ENCODE measurements at places on chromosomes 16 and 17. TPM values are rescaled to one million over a fixed set of nuclear protein-coding genes. Genes with fewer than 3 reads are reported as not detected.

NOTUM gene
- 0.35 TPM for total RNA-seq

ZNF469 gene
- total RNA-seq: 1.5 TPM

KRTAP3-2 gene
- total RNA-seq: not detected

PRSS33 gene
- total RNA-seq: 0.15 TPM

KRT36 gene
- total RNA-seq: not detected

ATAD5 gene
- 25.5 TPM for total RNA-seq

FOXK2 gene
- 63.9 TPM for total RNA-seq

ESRP2 gene
- 0.27 TPM for total RNA-seq

AGRP gene
- not detected for total RNA-seq

GPR142 gene
- not detected for total RNA-seq

GUCY2D gene
- not detected for total RNA-seq

FAHD1 gene
- total RNA-seq: 20.9 TPM

SPEM3 gene
- total RNA-seq: not detected

LGALS3BP gene
- total RNA-seq: 9.1 TPM

KRT16 gene
- not detected for total RNA-seq

MSLN gene
- total RNA-seq: not detected

NTN3 gene
- total RNA-seq: not detected

KRT222 gene
- not detected for total RNA-seq

CORO6 gene
- 2.9 TPM for total RNA-seq

IRX5 gene
- not detected for total RNA-seq

PMFBP1 gene
- total RNA-seq: 0.15 TPM

RANGRF gene
- total RNA-seq: 66.2 TPM

CX3CL1 gene
- total RNA-seq: not detected

OTOP3 gene
- not detected for total RNA-seq

CDH11 gene
- not detected for total RNA-seq

PDILT gene
- total RNA-seq: not detected

MMP28 gene
- not detected for total RNA-seq

SLC12A3 gene
- not detected for total RNA-seq

CLEC18B gene
- total RNA-seq: 0.29 TPM

CACNG3 gene
- not detected for total RNA-seq

MYLK3 gene
- 0.20 TPM for total RNA-seq

Measured in CD8-positive, alpha-beta memory T cell (primary cell).